ENCODE measurements at places on chromosomes 3 and 15. TPM values are rescaled to one million over a fixed set of nuclear protein-coding genes. Genes with fewer than 3 reads are reported as not detected.
A peak's percentile ranks its signal among the peaks of the same experiment; 100 is the strongest.

GRCh38 chr3:196741249-196741889, 1.7 kb downstream of the PAK2 start:
- DNase-seq, result no peak

DNA sequence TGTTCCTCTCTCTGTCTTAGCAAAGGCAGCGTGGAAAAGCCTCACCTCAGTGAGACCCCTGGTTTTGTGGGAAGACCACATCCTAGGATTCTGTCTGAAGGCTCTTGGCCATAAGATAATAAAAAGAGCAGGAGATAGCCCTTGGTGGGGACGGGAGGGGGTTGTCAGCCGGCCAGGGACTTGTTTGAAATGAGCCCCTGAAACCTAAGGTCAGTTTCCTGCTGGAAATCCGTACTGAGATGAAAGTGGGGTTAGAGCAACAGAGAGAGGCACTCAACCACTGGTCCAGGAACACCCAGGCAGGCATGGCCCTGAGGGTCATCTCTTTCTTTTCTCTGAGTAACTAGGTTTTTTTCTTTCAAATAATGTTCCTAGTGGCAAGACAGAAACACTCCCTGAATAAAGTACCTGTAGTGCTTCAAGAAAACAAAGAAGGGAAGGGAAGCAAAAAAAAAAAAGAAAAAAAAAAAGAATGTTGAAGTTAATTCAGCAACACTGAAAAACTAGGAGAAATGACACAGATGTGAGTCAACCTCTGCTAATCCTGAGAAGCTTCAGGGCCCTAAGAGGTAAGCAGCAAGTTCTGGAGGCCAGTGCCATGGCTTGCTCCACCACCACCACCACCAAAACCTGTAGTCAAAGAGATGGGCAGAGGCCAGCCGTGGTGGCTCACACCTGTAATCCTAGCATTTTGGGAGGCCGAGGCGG, 3.2 kb downstream of the ITGB5 start:
- DNase-seq, result no peak

- DNase-seq, result no peak
Observed at GRCh38 chr15:52714968-52715367, 35.8 kb upstream of the ATOSA start.

GRCh38 chr15:28091313-28091712, 7.8 kb downstream of the OCA2 start:
- DNase-seq, result no peak

GRCh38 chr15:63482874-63483323, 21.5 kb upstream of the USP3 start:
- no peak for DNase-seq

GRCh38 chr3:159751752-159752151, 236.9 kb upstream of the IL12A start:
- DNase-seq, result no peak

DNA sequence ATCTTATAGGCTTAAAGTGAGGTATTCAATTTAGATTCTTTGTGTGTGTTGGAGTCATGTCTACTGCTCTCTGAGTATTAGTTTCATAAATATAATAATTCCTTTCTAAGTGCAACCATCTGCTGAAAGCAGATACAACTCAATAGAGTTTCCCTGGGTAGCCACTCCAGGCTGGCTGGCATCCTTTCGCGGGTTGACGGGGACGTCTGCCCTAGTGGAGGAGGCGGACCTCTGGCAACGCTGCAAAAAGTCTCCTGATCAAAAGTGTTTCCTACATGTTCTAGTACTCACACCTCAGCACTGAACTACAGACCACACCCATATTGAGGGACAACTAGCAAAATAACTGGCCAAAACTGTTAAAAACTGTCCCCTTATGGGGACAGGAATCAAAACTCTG, 2.5 kb downstream of the MOBP start:
- no peak for DNase-seq

- DNase-seq, result no peak
Observed at GRCh38 chr3:38988955-38989354, 62.8 kb downstream of the SCN11A start.

- DNase-seq, result no peak
Observed at GRCh38 chr15:39709941-39710340, 72.7 kb downstream of the FSIP1 start.

GRCh38 chr15:59416816-59417215, 21.2 kb upstream of the FAM81A start:
- DNase-seq, result no peak

- peak; percentile 21 for DNase-seq
Observed at GRCh38 chr3:156483961-156484787, 70.7 kb downstream of the SSR3 start.

DNA sequence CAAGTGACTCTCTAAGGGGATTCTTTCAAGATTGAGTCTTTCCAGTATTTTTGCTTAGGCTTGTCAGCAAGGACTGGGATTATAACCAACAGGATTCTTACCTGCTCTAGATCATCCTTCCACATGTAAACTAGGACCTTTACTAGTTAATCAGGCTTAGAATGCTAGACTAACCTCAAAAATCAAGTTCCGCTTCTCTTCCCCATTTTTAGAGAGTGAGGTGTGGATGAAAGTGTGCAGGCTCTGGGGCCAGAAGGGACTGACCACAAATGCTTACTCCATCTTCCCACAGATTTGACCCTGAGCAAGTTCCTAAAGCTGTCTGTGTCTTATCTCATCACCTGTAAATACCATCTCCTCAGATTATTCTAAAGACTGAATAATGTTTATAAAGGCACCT, 89.5 kb upstream of the IL12A start:
- DNase-seq, result no peak

DNA sequence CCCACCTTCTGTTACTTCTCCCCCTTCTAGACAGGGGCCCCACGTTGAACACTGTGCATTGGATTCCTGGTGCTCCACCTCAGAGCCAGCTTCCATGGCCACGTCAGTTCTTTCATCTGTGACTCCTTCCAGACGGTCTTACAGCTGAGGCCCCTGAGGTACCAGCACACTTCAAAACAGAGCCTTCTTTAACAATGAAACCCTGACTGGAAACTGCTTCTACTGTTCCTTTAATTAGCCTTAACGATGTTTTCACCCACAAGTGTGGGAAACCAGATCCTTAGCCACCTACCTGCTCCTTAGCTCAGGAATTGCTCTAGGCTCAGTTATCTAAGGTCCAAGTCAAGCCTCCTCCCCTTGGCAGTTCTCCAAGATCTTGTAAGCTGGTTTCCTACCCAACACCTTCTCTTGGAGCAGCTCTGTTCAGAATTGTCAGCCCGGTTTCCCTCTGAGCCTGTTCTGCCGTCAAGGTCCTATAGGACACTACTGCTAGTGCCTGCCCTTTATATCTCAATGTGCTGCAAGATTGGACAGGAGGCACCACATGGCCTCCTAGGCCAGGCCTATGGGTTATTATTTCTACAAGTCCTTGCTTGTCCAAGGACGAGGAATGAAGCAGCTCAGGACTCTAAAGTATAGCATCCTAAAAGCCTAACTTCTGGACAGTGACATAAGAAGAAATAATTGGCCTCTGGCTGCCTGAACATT, 80.7 kb downstream of the FMN1 start:
- DNase-seq, result no peak

Gene PODXL2
- total RNA-seq, result 3.4 TPM

Gene PDZRN3
- 0.23 TPM for total RNA-seq

Gene DLEC1
- 0.08 TPM for total RNA-seq

Gene CYP8B1
- total RNA-seq, result 0.10 TPM

Gene UBP1
- 69.0 TPM for total RNA-seq

Gene ATP13A4
- 0.37 TPM for total RNA-seq

Gene EPHA6
- total RNA-seq, result not detected

Gene DUOX2
- 0.11 TPM for total RNA-seq
